Eye (tissue), 1 donor: ENCODE measurements at places on chromosomes 12 and 14.
A peak's percentile ranks its signal among the peaks of the same experiment; 100 is the strongest.

- DNase-seq = no peak
Observed at GRCh38 chr14:77495334-77495733, 3.3 kb downstream of the ISM2 start.

- DNase-seq = no peak
Observed at GRCh38 chr14:45364565-45365156, 111.7 kb upstream of the MIS18BP1 start.

GRCh38 chr14:86091811-86092210, 561.9 kb downstream of the FLRT2 start:
- no peak for DNase-seq

- DNase-seq = peak; percentile 95
Observed at GRCh38 chr14:90556012-90556477, 159.2 kb downstream of the CALM1 start.

DNA sequence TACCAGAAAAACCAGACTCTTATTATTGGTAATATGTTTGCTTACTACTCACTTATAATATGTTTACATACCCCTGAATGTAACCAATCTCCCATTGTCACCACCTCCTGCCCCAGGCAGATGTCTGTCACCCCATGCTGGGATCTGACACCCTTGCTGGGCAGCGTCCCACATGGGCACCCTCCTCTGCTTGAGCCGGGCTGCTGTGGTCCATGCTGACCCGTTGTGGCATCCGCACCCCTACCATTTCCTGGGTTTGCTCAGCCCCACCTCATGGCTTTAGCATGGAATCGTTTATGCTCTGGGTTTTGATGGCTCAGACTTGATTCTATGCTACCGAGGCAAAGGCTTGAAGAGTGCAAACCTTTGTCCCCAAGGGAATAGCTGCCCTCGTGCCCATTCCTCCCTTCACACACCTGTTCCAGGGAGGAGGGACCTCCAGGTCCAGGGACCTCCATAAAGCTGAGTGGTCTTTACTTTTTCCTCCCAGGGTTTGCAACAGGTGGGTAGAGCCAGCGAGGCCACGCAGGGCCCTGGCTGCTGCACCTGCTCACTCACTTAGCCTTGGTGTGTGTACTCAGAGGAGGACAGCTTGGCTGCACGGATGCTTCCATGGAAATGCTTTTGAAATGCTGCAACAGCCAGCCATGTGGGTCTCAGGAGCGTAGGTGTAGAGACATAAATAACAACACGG, 68.7 kb downstream of the PRMT8 start:
- no peak for DNase-seq

DNA sequence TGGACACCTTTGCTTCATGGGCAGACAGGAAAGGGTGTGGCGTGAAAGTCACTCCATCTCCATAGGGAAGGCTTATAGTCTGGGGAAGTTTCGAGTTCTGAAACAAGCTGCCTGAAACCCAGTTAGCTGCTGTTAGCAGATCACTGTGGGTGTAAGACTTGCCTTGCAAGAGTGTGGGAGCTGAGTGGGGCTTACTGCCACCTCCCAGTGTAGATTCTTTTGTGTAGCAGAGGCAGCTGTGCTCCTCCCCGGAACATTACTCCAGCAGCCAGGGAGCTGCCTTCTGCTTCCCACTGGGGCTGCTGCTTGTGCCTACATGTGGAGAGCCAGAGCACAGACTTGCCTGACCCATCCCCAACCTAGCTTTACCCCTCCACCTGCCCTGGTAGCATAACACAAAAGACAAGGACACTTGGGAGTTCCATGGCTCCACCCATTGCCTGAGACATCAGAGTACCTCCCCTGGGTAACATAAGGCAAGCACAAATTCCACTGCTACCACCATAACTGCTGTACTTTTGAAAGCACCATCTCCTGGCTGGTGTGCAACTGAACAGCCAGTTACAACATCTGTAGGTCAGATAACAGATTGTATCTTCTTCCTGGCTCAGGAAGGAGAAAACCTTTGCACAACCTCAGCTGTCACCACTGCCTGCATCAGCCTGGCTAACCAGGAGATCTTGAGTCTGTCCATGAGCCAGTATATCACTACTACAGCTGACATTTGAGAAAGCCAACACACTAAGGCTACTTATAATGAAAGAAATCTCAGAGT, 69.5 kb downstream of the ADAMTS20 start:
- no peak for DNase-seq

- DNase-seq = no peak
Observed at GRCh38 chr14:52443506-52443905, 108.8 kb downstream of the TXNDC16 start.

GRCh38 chr12:112314981-112315380, 67.2 kb downstream of the HECTD4 start:
- no peak for DNase-seq

- peak; percentile 23 for DNase-seq
Observed at GRCh38 chr12:38664661-38665269, 240.6 kb downstream of the CPNE8 start.

GRCh38 chr14:32185097-32185496, 16.7 kb upstream of the RNU6-7 start:
- no peak for DNase-seq
